ENCODE measurements at places on chromosomes 7 and 10.

DNA sequence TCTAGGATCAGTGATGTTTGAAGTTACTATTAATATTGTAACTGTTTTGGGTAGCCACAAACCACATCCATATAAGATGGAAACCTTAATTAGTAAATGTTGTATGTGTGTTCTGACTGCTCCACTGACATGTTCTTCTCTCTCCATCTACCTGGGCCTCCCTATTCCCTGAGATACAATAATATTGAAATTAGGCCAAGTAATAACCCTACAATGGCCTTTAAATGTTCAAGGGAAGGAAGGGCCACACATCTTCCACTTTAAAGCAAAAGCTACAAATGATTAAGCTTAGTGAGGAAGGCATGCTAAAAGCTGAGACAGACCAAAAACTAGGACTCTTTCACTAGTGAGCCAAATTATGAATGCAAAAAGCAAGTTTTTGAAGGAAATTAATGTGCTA lies 176.4 kb upstream of the ANK3 start:
- DNase-seq: no peak

DNA sequence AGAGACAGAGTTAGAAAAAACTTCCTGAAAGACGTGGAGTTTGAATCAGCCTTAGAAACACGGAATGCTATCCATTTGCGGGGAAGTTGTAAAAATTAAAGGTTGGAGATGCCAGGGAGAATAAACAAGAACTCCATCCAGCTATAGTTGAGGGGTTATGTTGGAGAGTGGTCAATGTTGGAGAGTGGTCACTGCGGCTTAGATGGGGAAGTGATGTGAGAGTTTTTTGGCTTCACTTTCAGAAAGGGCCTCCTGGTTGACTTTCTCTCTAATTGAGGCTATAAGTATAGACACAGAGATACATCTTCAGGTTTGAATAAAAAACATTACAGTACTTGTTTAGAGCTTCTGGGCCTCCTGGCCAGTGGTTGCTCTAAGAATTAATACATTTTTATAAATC lies 675 bp downstream of the CC2D2B start:
- DNase-seq: no peak

DNA sequence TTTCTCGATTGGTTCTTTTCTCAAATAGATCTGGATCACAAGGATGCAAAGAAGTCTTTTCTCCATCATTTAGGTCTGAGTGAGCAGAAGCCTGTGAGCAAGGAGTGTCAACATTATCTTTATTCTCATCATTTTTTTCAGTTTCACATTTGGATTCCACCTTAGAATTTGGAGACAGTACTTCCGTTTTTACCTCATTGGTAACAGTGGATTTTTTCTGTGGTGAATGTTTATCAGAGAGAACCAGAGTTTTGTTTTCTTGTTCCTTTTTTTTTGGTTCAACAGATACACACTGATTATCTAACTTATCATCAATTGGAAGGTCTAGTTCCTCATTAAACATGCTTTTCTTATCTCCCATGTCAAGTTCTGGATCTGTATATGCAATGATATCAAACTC lies 151.3 kb downstream of the GALNT11 start:
- no peak for DNase-seq

GRCh38 chr7:154388412-154388811 lies 336.2 kb downstream of the DPP6 start:
- no peak for DNase-seq

DNA sequence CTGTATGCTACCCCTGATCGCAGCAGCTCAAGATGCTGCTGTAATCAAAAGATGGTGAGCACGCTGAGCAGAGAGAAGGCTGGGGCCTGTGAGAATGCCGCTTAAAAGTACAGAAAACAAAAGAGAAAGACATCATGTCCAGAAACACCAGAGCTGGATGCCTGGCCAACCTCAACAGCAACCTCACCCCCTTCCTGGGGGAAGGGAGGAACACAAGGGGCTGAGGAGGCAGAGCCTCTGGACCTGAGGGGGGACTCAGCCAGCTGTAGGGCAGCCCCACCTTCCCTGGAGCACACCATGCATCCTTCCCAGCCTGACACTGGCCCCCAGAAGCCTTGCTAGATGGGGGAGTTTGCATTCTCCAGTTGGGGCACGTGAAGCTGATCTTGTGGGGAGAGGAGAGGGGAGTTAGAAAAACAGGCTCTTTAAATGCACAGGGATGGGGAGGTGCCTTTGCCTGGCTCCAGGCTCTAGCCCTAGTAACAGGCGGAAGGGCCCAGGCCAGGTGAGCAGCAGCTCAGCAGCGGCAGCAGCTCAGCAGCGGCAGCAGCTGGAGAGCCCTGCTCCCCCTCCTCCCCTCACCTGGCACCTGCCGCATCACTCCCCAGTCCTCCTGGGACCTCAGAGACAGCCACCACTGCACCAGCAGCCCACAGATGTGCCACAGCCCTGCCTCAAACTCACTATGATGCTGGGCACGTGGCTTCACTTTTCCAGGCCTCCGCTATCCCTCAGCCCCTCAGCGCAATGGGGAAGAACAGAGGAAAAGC lies 156.3 kb downstream of the NEURL1 start:
- DNase-seq: no peak

DNA sequence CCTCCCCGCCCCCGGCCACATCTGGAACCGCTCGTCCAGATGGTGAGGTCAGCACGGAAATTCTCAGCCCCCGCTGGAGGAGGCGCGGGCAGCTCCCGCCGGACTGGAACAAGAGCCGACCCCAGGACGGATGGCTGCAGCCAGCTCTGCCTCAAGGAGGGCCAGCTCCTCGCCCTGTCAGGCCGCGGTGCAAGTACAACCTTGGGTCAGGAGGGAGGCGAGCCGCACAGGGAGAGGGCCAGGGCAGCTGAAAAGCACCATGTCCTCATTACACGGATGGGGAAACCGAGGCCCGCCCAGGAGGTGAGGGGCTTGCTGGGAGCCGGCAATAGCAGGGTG lies 3.8 kb upstream of the GRIFIN start:
- no peak for DNase-seq

DNA sequence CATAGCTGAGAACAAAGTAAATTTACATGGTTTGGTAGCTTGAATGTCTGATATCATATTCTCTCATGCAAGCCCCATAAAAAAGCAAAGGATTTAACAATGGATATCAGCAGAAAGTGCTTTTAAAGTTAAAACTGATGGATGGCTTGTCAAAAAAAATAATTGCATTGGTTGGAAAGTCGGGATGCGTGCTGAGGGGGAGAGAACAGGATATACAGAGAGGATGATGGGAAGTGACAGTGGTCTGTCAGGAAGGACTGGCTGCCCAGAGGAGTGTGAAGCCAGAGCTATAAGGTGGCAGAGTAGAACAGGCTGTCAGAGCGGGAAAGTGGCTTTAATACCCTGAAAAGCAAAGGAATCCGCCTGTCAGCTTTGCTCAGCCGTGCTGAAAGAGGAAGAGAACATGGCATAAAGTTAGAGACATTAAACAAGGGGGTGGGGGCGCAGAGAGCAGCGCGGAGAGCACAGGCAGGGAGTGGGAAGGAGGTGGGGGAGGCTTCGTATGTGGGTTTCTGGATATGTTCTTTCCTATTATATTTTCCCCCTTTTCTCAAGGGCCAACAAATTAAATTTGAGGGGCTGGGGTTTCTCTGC lies 493.0 kb downstream of the LRMDA start:
- DNase-seq: no peak

GRCh38 chr7:137287651-137288258 lies 55.8 kb downstream of the PTN start:
- DNase-seq: no peak

- DNase-seq: no peak
Observed at GRCh38 chr10:49243610-49244283, 55.2 kb upstream of the C10orf71 start.

GRCh38 chr10:88138319-88138848 lies 275.0 kb downstream of the PTEN start:
- no peak for DNase-seq

GRCh38 chr10:1367938-1368841 lies 312.0 kb downstream of the WDR37 start:
- DNase-seq: no peak

GRCh38 chr10:54613162-54613561 lies 187.9 kb downstream of the PCDH15 start:
- DNase-seq: peak; percentile 2

DNA sequence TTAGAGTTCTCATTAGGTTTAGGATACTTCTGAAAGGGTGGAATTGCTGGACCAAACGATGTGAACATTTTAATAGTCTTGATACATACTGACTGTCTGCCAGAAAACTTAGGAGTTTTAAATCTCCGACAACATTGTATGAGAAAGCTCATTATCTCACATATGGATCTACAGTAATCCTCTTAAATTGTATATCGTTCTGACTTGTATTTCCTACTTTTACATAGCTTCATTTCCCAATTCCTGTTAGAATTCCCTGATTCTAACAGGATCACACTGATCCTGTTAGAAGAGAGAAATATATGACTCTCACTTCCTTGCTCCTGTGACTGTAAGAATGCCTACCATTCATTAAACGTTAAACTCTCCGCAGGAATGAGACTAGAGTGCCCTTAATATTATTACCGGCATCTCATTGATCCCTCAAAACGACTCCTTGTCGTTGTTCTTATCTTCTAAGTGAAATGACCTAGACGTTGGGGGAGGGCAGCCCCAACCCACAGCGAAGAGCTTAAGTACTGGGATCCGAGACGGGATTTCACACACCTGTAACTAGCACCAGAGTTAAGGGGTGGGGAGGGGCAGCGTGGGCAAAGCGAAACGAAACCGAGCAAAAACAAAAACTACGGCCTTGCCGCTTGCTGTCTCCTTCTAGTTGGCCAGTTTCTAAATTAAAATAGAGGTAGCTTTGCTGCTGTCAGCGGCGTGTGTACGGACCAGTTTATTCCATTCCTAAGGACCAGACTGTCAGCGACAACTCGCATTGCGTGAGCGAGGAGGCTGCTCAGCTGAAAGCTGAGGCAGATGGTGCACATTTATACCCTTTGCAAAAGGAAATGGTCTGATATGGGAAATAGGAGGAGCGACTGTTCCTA lies 678 bp upstream of the TMEM106B start:
- no peak for DNase-seq

GRCh38 chr7:50591480-50592438 lies 26.6 kb upstream of the DDC start:
- no peak for DNase-seq

DNA sequence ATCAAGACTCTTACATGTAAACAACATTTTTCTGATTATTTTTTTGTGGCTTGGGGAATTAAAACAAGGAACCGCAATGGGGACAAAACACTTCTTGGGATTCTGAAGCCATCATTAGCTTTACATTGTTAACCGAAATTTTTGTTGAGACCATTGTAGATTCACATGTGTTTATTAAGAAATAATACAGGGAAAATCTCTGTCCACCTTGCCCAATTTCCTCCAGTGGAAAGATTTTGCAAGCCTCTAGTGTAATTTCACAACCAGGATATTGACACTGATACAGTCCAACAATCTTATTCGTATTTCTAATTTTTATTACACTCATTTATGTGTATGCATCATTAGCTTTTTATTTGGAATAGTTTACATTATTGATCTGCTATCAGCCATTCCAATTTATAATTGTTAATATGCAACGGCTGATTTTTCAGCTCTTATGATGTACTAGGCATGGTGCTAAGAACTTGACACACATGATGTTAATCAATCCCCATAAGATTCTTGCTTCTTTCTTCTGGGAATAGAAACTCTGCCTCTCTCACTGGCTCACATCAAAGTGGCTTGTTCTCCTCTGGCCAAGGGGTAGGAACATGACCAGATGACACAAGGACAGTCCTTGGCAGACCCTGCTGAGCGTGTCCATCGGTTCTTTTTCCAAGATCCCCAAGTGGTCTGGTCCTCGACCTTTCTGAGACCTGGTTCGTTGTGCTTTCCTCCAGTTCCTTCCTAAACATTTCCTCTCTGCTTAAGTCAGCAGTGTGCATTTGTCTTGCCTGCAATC lies 137.6 kb downstream of the ADAM12 start:
- DNase-seq: no peak

DNA sequence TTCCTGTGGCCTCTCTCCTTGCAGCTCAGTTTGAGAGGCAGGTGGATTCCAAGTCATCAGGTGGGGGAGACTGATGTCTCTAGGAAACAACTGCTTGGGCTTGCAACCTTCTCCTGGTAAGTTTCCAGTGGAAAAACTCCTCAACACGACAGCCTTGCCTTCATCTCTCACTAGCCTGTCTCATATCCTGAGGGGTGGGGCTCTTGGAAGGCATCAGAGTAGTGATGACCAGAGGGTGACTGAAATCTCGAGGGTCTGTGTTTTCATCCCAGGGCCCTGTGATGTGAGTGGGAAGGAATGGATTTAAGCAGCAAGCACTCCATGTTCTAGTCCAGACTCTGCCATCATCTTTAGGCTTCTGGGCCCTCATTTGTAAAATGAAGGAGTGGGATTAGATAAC lies 107.0 kb downstream of the NRP1 start:
- no peak for DNase-seq

GRCh38 chr7:98922392-98923187 lies 44.3 kb downstream of the TRRAP start:
- peak; percentile 82 for DNase-seq

- no peak for DNase-seq
Observed at GRCh38 chr10:51302316-51302715, 228.0 kb downstream of the PRKG1 start.

GRCh38 chr10:79431428-79431827 lies 14.0 kb downstream of the ZCCHC24 start:
- peak; percentile 28 for DNase-seq

GRCh38 chr10:33863352-33863751 lies 528.9 kb upstream of the NRP1 start:
- no peak for DNase-seq

All from fibroblast of upper back skin (primary cell).